ENCODE measurements at places on chromosomes 7 and 10.

DNA sequence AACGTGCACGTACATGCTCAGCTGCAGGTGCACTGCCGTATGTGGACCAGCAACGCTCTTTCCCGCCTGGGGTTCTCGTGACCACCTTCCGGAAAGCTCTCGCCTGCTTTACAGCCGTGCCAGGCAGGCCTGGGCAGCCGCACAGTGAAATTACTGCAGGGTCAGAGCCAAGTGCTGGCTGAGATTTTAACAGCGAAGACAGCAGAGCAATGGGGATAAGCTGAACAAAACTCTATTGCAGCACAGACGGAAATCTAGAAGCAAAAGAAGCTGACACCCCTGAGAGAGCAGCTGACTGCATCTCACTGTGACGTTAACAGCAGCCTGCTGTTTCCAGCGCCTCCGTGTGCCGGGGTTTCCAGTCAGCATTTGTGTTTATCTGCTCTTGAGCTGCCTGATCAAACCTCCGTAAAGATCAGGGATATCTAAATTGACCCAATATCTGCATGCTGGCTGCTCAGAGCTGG is 179.0 kb downstream of the DIP2C start:
- no peak for DNase-seq

- DNase-seq, result no peak
Observed at GRCh38 chr10:94069884-94070283, 76.2 kb downstream of the PLCE1 start.

DNA sequence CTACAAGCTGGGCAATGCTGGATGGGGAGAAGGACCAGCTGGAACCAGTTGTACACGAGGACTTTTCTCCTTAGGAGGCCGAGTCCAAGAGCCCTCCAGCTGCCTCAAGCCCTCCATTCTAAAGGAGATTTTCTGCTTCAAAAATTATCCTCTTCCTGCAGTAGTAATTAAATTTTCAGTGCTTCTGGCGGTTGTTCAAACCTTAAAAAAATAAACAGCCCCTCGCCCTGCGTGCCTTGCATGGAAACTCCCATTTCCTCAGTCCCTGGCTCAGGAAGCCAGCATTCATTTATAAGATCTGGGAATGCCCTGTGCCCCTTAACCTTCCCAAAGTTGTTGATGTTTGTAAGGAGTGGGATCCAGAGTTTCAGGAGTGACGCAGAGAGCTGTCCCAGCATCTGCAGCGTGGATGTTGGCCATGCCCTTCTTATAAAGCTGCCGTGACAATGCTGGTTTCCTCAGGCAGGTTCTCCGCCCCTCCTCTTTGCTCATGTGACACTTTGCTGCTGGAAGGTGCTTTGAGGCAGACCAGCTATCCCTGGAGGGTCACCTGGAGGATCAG is 24.0 kb upstream of the ACTR3B start:
- DNase-seq, result no peak

DNA sequence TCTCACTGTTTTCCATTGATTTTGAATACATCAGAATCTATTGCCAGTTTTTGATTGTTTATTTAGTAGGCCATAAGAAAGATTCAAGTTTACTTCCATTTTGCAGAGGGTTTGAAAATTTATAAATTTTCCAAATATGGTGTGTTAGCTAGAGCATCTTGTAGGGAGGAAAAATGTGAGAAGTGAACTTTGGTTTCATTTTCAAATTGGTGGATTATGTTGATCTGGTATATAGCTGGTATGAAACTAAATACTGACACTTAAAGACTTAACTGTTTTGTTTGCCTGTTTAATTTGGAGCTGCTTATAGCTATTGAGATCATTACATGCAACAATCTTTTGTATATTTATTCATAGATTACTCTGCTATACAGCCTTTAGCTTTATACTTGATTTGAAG is 108.1 kb downstream of the ADAM22 start:
- no peak for DNase-seq

DNA sequence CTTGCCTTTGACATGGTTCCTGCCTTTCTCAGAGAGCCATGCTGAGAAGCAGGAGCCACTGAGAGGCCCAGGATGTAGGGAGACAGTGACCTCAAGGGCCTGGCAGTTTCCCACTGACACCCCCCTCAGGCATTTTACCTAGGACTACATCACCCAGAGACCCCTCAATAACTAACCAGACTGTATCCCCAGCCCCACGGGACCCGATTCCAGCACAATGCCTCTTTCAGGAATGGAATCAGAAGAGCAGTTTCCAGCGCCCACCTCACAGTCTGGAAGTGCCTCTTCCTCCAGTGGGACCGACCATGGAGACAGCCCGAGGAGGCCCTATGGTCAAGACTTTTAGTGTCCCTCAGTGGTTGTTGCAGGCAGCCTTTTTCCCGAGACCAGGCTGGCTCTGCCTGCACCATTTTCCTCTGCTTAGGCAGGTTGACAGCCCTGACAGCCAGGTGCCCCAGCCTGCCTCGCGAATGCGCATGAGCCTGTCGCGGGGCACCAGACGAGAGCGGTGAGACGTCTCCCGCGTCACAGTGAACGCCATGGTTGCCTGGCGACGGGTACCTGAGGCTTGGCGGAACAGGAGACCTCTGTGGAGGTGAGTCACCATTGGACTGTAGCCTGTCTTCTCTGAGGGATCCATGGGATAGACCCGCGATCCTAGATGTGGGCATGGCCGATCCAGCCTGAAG is 28.4 kb upstream of the ZNF273 start:
- DNase-seq, result peak; percentile 17

GRCh38 chr10:43479275-43479674 is 42.4 kb downstream of the ZNF487 start:
- no peak for DNase-seq

Data from liver (tissue), 10 donors.